Hair follicle dermal papilla cell (primary cell): ENCODE measurements at places on chromosomes 13 and 19. TPM values are rescaled to one million over a fixed set of nuclear protein-coding genes. Genes with fewer than 3 reads are reported as not detected.

Gene ZNF230
- total RNA-seq, result 3.2 and 3.7 TPM in 2 replicates

Gene ANGPTL4
- total RNA-seq, result 1.2 and 4.4 TPM in 2 replicates

Gene FAM83E
- total RNA-seq, result 0.24 and 1.3 TPM in 2 replicates

Gene CNMD
- not detected in 2 replicates for total RNA-seq

Gene CLC
- not detected in 2 replicates for total RNA-seq

Gene SIGLEC9
- total RNA-seq, result not detected in 2 replicates

Gene HOMER3
- total RNA-seq, result 107 and 136 TPM in 2 replicates

Gene HRC
- total RNA-seq, result not detected in 2 replicates

Gene SMIM44
- total RNA-seq, result not detected in 2 replicates

Gene LPAR2
- total RNA-seq, result 3.5 and 3.7 TPM in 2 replicates

Gene ATP1A3
- not detected in 2 replicates for total RNA-seq
